ENCODE measurements at places on chromosomes 12 and 14. TPM values are rescaled to one million over a fixed set of nuclear protein-coding genes. Genes with fewer than 3 reads are reported as not detected.
A peak's percentile ranks its signal among the peaks of the same experiment; 100 is the strongest.

DNA sequence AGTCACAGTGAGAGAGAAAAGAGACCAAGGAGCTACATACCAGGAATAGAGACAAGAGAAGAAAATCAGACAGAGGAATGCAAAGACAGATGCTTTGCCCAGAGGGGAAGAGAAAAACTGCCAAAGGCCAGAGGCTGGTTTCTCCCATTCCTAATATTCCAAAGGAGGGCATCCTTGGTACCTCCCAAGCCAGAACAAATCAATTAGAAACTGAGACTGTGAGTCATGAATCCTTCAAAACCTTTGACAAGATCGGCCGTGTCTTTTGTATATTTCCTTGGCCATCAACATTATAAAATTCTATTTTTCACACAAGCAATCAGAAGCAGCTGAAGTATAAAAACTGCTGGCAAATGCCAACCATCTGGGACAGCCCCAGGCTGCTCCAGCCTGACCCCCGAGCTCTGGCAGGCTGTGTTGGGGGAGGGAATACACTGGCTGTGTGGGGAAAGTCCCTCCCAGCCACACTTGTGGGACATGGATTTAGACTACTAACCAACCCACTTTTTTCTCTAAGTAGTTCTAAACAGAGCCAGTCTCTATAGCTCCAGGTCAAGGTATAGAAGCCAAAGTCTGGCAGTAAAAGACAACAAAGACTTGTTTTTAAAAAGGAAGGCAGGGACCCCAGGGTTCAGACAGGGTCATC lies 13.7 kb downstream of the POMT2 start:
- DNase-seq, result peak; percentile 44

- peak; percentile 39 for DNase-seq
Observed at GRCh38 chr14:102317564-102318248, 1.8 kb upstream of the ZNF839 start.

The SLC4A8 gene
- total RNA-seq, result 9.7 TPM

GRCh38 chr12:121489874-121490273 lies 90.0 kb downstream of the RNF34 start:
- DNase-seq, result no peak

DNA sequence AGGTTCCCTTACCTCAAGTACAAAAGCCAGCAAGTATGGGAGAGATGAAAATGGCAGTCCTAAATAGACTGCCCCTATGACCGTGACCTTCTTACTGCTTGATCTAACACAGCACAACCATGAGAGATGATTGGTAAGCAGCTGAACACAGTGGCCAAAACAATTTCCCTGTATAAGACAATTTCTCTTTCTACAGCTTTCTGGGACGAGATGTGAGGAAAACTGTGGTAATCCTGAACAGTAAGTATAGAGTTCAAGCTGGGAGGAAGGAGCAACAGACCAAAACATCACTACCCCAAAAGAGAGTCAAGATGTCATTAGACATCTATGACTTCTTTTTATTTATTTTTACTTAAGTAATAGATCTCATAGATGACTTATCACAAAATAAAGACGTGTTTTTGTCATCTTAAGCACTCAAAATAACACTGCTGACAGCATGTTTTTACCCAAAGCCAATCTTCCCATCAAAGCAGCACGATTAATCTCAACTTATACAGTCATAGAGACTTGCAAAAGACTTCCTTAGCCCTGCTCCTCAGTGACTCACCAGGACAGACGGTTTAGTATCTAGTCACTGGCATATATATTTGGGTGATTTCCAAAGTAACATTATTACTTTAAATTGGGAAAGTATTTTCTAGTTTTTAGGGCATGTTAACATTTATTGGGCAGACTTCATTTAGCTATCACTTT lies 3.7 kb downstream of the TMEM52B start:
- no peak for DNase-seq

GRCh38 chr12:1956716-1957115 lies 38.3 kb upstream of the CACNA2D4 start:
- DNase-seq, result no peak

The PGF gene
- total RNA-seq, result 254 TPM

DNA sequence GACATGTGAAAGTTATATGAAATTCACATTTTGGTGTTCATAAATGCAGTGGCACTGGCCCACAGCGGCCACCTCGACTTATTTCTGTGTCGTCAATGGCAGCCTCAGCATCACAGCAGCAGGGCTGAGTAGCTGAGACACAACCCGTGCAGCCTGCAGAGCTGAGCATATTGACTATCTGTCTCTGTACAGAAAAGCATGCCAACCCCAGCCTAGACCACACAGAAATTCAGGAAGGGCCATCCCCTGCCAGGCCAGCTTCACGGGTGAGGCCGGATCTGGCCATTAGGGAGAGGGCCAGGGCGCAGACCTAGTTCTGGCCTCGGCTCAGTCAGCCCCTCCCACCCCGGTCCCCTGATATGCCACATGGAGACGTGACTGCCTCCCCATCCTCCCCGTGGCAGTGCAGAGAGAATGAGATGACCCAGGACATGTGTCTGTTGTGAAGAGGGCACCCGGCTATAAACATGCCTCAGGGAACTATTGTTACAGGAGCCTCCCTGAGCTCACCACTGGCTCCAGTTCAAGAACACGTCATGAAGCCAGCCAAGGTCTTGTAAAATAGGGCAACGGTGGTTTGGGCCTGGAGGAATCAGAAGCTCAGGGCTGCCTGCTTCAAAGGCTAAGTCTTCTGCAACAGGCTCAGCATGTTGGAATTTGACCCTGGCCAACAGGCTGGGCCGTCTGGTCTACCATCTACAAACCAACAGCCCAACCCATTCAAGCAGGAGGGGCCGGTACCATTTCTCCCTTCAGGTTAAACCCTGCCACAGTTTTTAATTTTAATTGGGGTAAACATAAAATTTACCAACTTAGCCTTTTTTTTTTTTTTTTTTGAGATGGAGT lies 25.5 kb downstream of the SCARB1 start:
- DNase-seq, result peak; percentile 90

The RERG gene
- total RNA-seq, result not detected

The C12orf56 gene
- not detected for total RNA-seq

GRCh38 chr14:105436891-105437722 lies 17.5 kb downstream of the MTA1 start:
- no peak for DNase-seq

GRCh38 chr12:108461058-108461660 lies 53.9 kb upstream of the FICD start:
- no peak for DNase-seq

The WNT5B gene
- total RNA-seq, result not detected

GRCh38 chr14:86619726-86620125 lies 1089.8 kb downstream of the FLRT2 start:
- no peak for DNase-seq

GRCh38 chr12:104060791-104061190 lies 3.5 kb upstream of the HCFC2 start:
- DNase-seq, result no peak

GRCh38 chr12:2796187-2796666 lies 1.5 kb downstream of the FKBP4 start:
- DNase-seq, result no peak

The FSCB gene
- total RNA-seq, result not detected

- no peak for DNase-seq
Observed at GRCh38 chr14:106372870-106373652, 846.7 kb downstream of the TMEM121 start.

All from endothelial cell of umbilical vein (primary cell).